Stimulated activated CD8-positive, alpha-beta memory T cell treated with anti-CD3 and anti-CD28 coated beads, Interleukin-15, amount 100 ng/mL, for 48 hours (primary cell): ENCODE measurements at places on chromosomes 3 and 15.

GRCh38 chr3:90016555-90016954 lies 909.1 kb downstream of the EPHA3 start:
- DNase-seq, result no peak

DNA sequence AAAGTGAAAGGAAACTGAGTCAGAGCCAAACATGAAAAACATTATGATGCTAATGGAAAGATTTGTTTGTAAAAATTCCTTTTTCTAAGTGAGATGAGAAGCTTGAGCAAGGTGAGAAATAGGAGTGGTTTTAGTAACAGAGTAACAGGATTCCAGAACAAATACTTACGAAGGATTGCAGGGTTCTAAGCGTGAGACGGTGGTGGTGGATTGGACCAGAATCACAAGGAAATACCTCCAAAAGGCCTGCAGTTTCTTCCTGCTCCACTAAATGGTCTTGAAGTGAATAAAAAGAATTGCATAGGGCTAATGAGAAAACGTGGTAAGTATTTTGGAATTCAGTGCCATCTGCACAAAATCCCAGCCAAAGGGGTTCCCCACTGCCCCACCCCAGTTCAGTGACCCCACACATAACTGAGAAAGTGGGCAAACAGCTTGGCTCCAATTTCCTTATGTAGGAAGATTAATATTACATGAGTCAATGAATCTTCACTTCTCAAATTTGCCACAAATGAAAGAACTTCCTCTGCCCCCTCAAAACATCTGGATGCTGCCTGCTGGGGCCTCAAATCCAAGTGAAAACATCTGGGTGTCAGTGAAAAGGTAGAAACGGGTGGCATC lies 283.8 kb upstream of the NR2F2 start:
- DNase-seq, result no peak

GRCh38 chr3:105317841-105318240 lies 48.9 kb upstream of the ALCAM start:
- DNase-seq, result no peak

DNA sequence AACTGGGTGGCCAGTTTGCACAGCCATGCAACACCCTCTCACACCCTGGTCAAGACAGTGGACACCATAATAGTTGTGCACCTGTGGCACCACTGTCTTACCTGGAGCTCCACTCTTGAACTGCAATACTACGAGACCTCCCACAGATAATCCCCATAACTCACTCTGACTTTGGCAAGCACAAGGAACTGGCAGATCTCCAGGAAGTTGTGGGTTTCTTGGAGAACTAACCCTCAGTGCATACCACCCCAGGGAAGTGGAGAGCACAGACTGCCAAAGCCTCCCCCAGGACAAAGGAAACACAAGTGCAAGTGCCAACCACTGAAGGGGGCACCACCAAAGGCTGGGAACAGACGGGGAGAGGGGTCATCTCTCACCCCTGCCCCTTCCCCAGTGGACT lies 318.6 kb downstream of the SUCLG2 start:
- DNase-seq, result no peak

- no peak for DNase-seq
Measured at GRCh38 chr15:52464040-52464439, 64.6 kb downstream of the MYO5A start.
